ENCODE measurements at places on chromosomes 11 and 22.

- no peak for DNase-seq
These were observed 174.8 kb downstream of the NELL1 start for GRCh38 chr11:20844216-20844615.

DNA sequence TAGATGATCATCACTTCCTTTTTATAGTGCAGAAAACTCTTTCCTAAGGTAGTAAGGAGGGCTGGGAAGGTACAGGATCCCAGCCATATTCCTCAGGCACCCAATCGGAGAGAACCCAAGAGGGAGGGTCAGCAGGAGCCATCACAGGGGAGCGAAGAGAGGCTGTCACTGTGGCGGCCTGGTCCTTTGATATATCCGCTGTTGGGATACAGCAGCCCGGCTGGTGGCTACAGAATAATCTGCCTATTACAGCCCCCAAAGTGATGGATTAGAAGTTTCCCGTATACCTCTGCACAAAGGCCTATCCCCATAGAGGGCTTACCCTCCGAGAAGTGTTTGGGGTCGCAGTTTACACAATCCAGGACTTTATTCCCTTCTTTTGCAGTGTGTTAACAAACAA is 48.5 kb downstream of the OR4D9 start:
- no peak for DNase-seq

DNA sequence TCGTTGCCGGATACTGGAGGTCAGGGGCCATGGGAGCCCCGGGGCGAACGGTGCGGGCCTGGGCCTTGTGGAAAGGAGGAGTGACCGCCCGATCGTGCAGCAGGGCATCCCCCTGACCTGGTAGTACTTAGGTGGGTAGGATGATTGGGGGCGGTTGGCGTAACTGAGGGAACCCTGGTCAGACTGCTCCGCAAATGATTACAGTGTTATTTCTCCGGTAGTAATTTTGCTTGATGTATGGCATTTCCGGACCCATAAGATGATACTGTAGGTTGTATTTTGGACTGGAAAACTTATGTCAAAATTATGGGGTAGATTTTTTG is 762 bp downstream of the MTMR3 start:
- DNase-seq: no peak

GRCh38 chr11:445765-446588 is 4.1 kb upstream of the PTDSS2 start:
- DNase-seq: no peak

GRCh38 chr11:121572571-121573059 is 119.8 kb upstream of the SORL1-AS1 start:
- no peak for DNase-seq
